ENCODE measurements at places on chromosomes 1 and 21.

- no peak for DNase-seq
Observed at GRCh38 chr1:221993444-221993948, 251.6 kb upstream of the DUSP10 start.

- peak; percentile 95 for DNase-seq
Observed at GRCh38 chr1:109426281-109427170, at the start of gene PSMA5. Gene PSMA5, minus strand, starts transcription at chr1:109426448. Its CDS starts 118 bp downstream, at chr1:109426330.

DNA sequence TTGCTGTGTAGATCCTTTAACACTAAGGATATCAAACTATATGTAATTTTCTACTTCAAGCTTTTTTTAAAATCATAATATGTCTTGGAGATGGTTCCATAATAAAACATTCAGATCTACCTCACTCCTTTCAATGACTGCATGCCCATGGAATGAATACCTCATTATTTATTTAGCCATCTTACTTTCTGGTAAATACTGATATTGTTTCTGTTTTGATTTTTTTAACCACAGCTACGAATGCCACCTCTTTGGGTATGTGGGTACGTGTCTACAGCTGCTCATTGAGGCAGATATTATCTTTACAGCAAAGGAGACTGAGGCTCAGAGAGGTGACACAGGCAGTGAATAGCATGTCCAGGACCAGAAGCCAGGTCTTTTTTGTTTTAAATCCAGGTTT is 215.7 kb downstream of the ST6GALNAC3 start:
- DNase-seq: no peak

DNA sequence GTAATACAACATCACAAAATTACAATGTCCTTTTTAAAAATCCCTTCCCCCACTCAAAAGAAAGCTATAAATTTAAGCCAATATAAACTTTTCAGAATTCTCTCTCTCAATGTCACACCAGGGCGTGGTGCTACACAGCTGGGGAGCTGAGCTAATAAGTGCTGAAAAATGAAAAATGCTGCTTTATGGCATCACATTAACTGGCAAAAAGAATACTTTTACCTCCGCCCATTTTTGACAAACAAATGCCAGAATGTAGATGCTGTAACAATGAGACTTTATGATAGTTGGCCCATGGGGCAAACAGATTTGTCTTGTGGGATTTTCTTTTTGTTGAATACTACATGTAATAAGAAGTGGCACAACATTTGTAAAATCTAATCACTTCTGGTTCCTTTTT is 12.7 kb upstream of the LYPLAL1 start:
- no peak for DNase-seq

GRCh38 chr1:51525295-51525694 is 6.2 kb upstream of the EPS15 start:
- DNase-seq: no peak

DNA sequence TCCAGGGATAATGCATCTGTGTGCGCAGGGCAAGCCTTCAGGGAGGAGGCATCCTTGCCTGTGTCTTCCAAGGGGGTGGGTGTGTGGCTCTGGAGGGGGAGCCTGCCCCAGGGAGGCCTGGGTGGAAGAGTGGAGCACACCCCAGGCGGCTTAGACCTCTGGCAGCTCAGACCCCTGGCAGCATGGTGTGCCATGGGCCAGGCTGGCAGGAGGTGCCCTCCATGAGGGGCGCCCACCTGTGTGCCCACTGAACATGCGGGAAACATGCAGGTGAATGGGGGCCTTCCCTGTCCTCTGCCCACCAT is 1.1 kb upstream of the PANK4 start:
- DNase-seq: no peak

DNA sequence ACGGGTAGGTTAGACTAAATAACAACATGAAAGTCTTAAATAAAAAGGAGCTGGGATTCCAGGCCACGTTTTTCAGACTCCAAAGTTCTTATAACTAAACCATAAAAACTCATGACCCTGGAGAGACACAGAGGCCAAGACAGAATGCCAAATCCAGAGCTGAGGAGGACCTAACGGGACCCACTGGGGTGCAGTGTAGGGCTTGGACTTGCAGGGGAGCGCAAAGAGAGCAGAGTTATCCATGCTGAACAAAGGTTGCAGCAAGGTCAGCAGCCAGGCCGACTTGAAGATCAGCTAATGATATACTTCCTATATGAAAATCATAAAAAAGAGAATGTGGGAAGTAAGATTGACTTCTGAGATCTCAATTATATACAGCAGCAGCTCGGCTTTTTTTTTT is 237.1 kb downstream of the TM2D1 start:
- DNase-seq: no peak

GRCh38 chr1:98693385-98693784 is 31.9 kb downstream of the SNX7 start:
- DNase-seq: no peak

GRCh38 chr1:160460683-160461287 is 60.4 kb downstream of the VANGL2 start:
- no peak for DNase-seq

DNA sequence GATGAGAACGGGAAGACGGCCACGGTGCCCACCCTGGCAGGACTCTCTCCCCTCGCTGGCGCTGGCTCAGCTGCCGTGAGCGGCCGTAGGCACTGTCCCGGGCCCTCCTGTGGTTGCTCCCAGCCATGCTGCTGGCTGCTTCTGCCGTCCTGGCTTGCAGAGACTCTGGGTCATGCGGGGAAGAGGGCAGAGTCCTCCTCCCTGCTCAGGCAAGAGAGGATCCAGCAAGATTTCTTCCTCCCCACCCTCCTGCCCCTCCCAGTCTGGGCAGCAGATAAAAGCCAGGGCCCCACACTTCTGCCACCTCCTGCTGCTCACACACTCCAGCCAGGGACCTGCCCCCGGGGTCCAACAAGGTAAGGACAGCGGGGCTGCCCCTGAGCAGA is 60.1 kb downstream of the AGPAT3 start:
- no peak for DNase-seq

- no peak for DNase-seq
Observed at GRCh38 chr1:90717665-90718410, 736 bp upstream of the BARHL2 start.

GRCh38 chr1:226470921-226471866 is 63.3 kb upstream of the PARP1 start:
- DNase-seq: no peak

GRCh38 chr21:45353200-45353599 is 51.8 kb upstream of the COL18A1 start:
- no peak for DNase-seq

- no peak for DNase-seq
Observed at GRCh38 chr21:46028573-46029091, 47.1 kb downstream of the COL6A1 start.

GRCh38 chr1:247054992-247055415 is 23.6 kb downstream of the ZNF670 start:
- DNase-seq: no peak

DNA sequence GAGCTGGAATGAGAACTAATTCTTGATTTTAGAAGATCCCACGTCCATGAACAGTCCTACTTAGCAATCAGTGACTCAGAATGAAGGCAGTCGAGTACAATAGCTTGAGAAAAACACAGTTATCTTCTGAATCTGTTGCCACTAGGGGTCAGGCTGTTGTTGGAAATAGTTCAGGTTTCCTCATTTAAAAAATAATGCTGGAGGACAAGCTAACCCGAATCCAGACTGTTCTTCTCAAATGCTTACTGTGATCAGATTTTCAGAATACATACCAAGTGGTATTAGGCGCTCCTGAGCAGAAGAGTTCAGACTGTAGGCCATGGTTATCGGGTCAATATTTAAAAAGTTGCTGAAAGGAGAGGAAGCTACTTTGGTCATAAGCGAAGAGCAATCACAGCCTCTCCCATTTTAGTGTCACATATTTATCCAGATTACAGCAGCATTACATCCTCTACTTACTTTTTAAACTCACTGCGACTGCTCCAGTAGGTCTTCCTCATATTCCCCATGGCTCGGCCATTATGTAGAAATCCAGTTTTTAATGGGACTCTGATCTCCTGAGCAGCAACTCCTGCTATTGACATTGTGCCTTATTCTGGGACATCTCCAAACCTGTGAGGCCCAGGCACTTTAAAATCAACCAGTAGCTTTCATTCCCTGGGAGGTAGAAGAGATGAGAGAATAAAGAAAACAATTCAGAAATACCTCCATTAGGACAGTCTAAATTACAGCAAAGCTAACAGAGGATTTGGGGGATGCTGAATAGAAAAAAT is 10.9 kb downstream of the ERRFI1 start:
- peak; percentile 58 for DNase-seq

GRCh38 chr21:30044447-30045064 is 104.8 kb upstream of the GRIK1 start:
- no peak for DNase-seq

GRCh38 chr1:146013559-146013922 is 8.0 kb downstream of the HJV start:
- DNase-seq: no peak

GRCh38 chr1:62196086-62196690 is 1.5 kb downstream of the L1TD1 start:
- no peak for DNase-seq

DNA sequence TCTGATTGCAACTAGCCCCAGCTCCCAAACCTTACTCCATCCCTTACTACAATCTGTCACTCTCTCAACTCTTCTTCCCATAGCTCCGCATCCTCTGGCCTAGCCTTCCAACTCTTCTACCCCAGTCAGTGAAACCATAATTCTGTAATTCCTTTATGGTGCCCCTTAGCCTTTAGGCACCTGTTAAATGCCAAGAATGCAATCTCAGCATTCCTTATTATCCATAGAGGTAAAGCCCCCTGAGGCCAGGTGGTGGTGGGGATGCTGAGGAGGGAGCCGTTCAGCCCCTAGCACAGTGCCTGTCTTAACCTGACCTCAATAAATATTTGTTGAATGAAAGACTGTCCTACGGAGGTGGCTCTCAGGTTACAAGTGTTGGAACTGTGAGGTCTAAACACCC is 14.0 kb downstream of the ATP1A2 start:
- DNase-seq: no peak

- no peak for DNase-seq
Observed at GRCh38 chr1:89821322-89822108, 683 bp downstream of the LRRC8D start.

- DNase-seq: no peak
Observed at GRCh38 chr1:23915466-23915865, 2.3 kb upstream of the CNR2 start.

DNA sequence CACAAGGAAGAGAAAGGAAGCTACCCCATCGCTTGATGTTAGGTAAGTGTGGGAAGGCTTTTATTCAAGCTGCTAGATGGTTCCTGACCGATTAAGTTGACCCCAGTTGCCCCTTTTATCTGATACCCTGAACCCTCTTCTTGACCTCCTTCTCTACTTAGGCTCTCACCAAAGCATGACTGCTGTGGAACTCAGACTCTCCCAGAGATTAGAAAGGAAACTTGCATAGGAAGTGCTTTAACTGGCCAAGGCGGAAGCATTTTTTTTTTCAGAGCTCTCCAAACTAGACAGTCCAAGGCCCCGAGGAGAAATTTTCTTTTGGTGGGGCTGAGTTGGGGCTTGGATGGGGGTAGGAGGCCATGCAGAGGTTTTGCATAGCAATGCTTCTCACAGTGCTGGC is 101.3 kb upstream of the USP24 start:
- no peak for DNase-seq

DNA sequence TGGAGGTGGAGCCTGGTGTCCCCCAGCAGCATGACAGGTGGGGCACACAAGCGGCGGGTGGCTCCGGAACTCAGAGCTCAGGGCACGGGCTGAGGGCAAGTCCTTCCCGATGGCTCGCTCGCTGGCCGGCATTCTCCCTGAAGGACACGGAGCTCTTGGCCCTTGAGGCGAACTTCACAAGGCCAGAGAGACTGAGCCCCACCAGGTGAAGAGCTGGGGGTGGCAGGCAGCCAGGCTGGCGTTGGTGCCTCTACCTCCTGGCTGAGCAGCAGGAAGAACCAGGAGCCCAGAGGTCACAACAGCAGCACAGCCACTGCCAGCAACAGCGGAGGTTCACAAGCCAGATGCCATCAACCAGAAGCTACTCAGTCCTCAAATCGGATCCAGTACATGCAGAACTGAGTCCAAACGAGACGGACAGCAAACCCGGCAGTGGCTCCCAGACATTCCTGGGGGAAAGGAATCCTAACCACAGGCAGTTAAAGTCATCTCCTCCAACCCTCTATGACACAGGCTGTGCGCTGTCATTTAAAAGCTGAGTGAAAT is 54.1 kb downstream of the NPHP4 start:
- DNase-seq: no peak

GRCh38 chr21:15732290-15732995 is 2.7 kb downstream of the USP25 start:
- no peak for DNase-seq

DNA sequence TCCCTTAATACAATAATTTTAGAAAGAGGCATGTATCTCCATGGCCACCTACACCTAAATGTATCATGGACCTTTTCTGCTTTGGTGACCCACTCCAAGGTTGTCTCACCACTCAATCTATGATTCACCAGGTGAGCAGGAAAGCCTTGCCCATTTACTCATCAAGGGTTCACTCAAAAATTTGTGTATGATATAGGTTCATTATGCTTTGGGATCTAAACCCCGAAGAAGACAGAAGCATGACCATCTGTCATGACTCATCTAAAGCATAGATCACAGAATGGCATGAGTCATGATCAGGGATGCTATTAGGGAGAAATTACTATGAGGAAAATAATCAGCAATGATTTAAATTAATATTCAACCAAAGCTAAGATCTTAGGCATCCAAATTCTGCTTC is 38.5 kb downstream of the PYHIN1 start:
- no peak for DNase-seq

DNA sequence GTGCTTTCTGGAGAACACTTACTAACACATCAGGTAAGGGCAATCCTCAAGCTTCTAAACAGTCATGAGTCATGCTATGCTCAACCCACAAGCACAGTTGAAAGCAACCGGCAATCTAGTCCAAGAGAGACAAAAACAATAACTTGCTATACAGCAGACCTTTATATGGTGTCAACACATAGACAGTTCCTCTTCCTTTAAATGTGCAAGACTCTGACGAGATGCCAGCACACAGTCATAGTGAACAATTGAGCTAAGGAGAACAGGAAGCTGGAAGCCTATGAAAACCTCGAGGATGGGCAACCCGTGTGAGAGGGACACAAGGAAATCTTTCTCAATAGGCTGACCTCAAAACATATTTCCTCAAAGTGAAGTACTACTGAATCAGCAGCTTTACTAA is 5.3 kb downstream of the ADIPOR1 start:
- no peak for DNase-seq

GRCh38 chr1:12063141-12064072 is at the start of gene TNFRSF8:
Gene TNFRSF8, plus strand, starts transcription at chr1:12063303. Its CDS starts 296 bp downstream, at chr1:12063599.
- DNase-seq: no peak

DNA sequence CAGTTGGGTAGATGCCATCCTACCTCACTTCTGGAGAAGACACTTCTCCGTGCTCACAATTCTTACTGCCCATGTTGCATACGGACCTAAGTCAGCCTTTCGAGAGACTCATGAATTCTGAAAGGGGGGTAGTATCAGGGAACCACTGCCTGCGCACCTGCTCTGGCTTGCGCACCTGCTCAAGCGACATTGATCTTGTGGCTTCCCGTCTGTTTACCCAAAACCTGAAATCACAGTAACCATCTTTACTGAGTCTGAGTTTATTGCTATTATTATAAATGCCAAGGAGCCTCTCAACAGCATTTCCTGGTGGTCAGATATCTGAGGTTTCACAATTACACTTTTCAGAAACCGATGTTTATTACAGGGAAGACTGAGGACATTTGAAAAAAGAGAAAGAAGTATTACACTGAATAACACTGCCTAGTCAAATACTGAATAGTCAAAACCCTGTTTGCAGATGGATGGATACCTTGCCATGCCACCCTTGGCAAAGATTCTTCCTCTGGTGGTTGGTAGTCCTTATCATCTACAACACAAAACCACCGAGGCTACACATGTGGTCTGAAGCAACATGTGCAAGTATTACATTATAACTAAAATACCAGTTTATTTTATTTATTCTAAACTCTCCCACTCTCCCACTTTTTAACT is 208.7 kb downstream of the SIPA1L2 start:
- DNase-seq: no peak

- no peak for DNase-seq
Observed at GRCh38 chr1:84800090-84801073, 92.6 kb downstream of the LPAR3 start.

Measured in substantia nigra (tissue), 51 donors.